ENCODE measurements at places on chromosomes 2 and 18.

DNA sequence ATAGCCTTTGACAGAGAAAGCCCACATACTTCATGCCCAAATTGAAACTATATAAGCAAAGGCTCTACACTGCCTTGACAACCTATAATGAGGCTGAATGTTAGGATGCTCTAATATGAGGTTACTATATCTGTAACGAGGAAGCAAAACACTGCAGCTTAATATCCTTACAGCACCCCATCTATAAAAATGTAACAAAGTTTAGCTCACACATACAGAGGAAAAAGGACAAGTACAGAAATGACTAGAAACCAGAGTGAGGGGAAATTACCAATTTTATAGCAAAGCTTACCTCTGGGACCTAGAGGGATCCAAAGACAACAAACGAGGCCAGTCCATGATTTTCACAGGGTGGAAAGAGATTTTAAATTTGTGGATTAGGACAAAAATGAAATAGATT is 138.5 kb downstream of the COL4A4 start:
- DNase-seq = no peak

- DNase-seq = no peak
Observed at GRCh38 chr2:105140240-105140568, 101.3 kb upstream of the GPR45 start.

DNA sequence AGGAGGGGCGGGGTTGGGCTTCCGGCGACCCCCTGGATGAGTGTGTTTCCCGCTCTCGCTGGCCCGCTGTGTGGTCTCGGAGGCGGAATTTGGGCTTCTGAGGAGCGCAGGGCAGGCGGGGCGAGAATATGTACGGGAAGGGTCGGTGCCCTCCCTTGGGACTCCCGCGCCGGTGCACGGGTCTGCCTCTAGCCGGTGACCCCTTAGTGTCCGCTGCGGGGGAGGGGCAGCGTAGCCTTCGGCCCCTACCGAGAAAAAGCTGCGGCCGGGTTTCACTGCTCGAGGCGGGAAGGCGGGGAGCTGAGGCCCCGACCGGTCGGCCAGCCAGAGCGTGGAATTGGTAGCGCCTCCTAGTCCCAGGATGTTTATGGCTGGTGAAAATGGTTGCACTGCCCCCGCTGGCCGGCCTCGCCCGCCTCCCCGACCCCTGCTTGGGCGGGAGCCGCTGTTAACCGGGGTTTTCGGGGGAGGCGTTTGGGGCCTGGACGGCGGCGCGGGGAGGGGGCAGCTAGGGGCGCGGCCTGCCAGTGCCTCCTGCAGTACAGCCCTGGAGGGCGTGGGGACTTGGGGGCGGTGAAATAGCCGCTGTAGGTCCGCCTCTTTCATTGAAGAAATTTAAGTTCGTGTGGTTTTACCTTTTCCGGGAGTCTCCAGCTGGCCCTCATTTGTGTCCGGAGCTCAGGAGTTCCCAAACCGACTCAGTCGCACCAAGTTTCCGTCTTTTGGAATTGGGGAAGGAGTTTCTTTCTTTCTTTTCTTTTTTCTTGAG is at the start of gene UGP2:
TSS of gene UGP2 (plus strand) at position 643 of the 769 bp plus-strand sequence. CDS start 290 bp downstream, outside the sequence.
- peak; percentile 87 for DNase-seq

DNA sequence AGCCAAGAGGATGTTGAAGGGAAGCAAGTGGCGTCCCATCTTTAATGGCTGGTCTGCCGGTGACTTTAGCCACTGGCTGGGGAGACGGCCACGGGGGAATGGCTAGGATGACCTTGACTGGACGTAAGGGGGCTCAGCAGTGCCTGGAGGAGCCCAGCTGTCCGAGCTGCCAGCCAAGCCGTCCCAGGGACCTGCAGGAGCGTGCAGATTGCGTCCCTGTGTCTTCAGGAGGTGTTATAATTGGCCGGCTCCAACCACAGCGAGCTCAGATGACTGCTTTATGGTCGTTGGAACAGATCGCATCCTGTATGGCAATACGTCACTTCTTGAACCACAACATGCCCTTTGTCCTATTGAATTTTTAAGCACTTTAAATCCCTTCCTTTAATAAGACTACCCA is 204.6 kb downstream of the EIPR1 start:
- no peak for DNase-seq

GRCh38 chr18:4068552-4069158 is 386.5 kb downstream of the DLGAP1 start:
- DNase-seq = peak; percentile 49

DNA sequence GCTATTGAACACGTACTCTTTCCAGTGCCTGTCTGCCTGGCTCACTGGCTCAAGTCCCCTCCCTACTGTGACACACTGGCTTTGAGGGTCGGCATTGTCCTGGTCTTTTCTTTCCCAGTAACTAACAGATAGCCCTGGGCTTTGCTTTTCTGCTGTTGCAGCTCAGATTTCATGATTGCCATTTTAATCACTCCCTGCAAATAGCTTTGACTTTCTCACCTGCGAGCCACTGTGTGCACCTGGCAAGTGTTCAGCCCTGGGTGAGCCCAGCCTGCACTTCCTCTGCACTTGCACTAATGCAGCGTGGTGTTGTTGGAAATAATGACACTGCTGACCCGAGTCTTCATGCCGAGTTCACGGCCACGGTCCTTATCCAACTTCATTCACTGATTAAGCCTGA is 52.9 kb downstream of the DCDC2C start:
- no peak for DNase-seq

DNA sequence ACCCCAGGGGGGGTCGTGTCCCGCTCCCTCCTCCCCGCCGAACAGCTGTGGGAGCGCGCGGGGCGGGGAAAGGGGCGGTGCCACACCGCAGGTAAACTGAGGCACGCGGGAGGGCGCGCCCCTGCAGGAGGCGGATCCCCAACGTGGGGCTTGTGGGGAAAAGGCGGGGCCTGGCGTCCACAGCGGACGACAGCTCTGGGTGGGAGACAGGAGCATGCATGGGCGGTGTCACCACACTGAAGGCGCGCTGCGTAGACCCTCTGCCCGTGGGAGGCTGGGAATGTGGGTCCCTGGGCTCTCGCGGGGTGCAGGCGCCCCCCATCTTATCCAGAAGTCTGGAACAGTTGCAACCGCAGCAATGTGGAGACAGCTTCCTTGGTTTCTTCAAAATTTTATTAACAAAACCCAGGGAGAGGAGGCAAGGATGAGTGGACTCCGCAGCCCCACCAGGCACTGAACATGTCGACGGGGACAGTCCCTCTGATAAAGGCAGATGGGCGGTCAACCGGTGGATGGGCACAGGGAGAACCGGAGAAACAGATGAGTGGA is 723 bp upstream of the MBD1 start:
- DNase-seq = no peak

GRCh38 chr2:159613651-159614285 is 2.6 kb downstream of the BAZ2B start:
- no peak for DNase-seq

- DNase-seq = no peak
Observed at GRCh38 chr18:41410006-41410405, 545.0 kb upstream of the PIK3C3 start.

- no peak for DNase-seq
Observed at GRCh38 chr2:9228088-9228751, 21.6 kb downstream of the ASAP2 start.

DNA sequence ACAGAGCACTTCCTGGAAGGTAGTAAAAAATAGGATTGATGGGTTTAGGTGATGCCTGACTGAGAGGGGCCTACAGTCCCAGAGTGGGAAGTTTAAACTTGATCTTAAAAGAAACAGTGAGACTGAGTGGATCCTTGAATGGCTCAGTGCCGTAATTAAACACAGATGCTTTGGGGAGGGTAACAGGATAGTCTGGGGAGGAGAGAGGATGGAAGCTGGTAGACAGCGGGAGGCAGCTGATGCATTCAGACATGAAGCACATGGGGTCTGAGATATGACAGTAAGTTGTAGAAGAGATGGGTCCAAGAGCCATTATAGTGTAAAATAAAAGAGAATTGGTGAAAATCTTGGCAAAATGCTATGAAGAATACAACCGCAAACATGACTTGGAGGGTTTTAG is 54.4 kb downstream of the AOX1 start:
- no peak for DNase-seq

DNA sequence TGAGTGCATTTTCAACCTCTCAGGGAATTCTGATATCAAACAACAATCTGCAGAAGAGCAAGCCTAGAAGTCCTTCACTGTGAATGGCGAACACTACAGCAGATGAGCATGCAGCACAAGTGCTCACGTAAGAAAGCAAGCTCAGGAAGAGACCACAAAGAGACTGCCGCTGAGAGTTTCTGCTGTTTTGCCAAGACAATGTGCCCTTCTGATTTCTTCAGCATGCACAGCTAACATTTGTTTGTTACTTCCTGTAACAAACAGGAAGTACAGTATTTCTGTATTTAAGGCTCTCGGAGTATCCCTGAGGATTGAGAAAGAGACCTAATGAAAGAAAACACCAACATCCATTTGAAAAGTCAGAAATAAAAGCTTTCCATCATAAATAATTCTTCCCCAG is 45.9 kb downstream of the MBOAT2 start:
- DNase-seq = no peak

All from activated CD4-positive, alpha-beta T cell treated with anti-CD3 and anti-CD28 coated beads, Interleukin-2, amount 50 U/mL, for 16 hours (primary cell).